ENCODE measurements at places on chromosomes 12 and 14.

GRCh38 chr14:58666737-58667136, 29.0 kb downstream of the DACT1 start:
- no peak for DNase-seq

- DNase-seq = no peak
Observed at GRCh38 chr12:100476013-100476751, 2.5 kb downstream of the NR1H4 start.

DNA sequence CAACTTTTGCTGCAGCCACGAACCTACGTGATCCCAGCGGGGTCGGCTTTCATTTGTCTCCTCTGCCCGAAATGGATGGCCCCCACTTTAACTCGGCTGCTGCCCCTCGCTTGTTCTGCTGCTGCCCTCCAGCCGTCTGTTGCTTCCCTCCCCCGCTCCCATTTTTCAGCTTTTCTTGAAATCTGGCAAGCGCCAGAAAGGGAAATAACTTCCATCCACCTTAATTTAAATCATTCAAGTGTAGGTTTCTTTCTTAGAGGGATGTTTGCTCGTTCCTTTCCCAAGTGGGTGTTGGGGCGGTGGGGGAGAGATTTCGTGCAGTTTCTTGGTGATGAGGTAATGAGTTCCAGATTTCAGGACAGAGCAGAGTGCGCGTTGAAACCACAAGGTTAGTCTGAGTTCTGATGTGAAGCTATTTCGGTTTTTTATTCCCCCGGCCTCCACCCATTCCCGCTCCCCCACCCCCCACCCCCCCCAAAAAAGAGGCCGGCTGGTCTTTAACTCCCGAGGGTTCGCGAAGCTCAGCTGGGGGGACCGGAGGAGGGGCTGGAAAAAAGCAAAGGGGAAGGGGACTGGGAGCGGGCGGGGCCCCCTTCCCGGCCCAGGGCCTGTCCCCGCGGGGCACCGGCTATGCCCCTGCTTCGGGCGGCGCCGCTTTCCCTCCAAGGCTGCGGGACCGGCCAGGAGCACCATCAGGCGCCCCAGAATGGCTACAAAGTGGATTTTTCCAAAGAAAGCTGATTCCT, 2.2 kb upstream of the ZFP36L1 start:
- no peak for DNase-seq

DNA sequence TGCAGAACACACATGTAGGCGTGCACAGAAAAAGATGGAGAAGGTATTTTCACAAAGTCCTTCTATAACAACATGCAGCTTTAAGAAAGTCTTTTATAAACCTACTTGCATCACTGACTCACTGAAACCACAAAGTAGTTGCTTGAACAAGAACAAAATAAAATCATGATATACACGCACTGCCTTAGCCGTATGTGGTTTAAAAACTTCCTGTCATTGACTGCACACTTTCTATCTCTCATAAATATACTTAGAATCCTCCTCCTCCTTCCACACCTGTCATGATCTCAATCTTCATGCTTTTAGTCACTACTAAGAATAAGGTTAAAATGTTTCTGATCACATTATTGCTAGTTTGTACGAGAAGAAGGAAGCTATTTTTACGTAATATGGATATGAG, 31.8 kb upstream of the RAD51AP1 start:
- DNase-seq = no peak

GRCh38 chr12:76922866-76923265, 44.0 kb upstream of the CSRP2 start:
- no peak for DNase-seq

GRCh38 chr12:6534945-6535696, 804 bp downstream of the GAPDH start:
- DNase-seq = no peak

GRCh38 chr12:104650541-104650940, 193.8 kb downstream of the CHST11 start:
- no peak for DNase-seq

GRCh38 chr14:64698903-64699302, 5.3 kb upstream of the PLEKHG3 start:
- no peak for DNase-seq

Measured in cerebellar nuclear complex (tissue), 1 donor.